Right atrium auricular region (tissue), 2 donors: ENCODE measurements at places on chromosomes 16 and 17. TPM values are rescaled to one million over a fixed set of nuclear protein-coding genes. Genes with fewer than 3 reads are reported as not detected.

DNA sequence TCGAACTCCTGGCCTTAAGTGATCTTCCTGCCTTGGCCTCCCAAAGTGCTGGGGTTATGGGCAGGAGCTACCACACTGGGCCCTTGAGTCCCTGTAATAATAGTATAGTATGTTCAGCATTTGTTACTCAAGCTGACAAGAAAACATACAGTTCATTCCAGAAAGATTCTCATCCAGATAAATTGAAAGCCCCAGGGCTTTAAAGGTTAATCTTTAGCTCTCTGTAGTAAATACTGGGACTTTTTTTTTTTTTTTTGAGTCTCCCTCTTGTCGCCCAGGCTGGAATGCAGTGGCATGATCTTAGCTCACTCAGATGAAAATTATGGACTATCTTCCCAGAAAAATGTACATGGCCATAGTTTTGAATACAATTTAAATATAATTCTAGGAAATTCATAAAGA, 11.0 kb downstream of the BRCA1 start:
- DNase-seq, result no peak

DNA sequence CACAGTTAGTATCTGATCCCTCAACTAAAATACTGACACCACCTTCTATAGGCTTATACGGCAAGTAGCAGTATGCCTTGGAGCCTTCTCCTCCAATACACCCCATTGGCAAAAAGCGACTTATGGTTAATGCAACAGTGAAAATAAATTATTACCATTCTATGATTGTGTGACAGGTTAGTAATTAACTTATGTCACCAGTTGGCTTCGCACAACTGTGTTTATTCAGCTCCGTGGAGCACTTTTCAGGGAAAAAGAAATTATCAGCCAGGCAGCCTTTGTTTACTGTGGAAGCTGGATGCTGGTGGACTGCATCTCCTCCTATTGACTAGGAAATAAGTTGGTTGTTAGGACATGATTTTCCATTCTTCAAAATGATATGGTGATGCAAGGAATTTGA, 833.8 kb upstream of the RBFOX1 start:
- DNase-seq, result no peak

- DNase-seq, result no peak
Measured at GRCh38 chr17:77325577-77326075, 184.9 kb downstream of the SEC14L1 start.

DNA sequence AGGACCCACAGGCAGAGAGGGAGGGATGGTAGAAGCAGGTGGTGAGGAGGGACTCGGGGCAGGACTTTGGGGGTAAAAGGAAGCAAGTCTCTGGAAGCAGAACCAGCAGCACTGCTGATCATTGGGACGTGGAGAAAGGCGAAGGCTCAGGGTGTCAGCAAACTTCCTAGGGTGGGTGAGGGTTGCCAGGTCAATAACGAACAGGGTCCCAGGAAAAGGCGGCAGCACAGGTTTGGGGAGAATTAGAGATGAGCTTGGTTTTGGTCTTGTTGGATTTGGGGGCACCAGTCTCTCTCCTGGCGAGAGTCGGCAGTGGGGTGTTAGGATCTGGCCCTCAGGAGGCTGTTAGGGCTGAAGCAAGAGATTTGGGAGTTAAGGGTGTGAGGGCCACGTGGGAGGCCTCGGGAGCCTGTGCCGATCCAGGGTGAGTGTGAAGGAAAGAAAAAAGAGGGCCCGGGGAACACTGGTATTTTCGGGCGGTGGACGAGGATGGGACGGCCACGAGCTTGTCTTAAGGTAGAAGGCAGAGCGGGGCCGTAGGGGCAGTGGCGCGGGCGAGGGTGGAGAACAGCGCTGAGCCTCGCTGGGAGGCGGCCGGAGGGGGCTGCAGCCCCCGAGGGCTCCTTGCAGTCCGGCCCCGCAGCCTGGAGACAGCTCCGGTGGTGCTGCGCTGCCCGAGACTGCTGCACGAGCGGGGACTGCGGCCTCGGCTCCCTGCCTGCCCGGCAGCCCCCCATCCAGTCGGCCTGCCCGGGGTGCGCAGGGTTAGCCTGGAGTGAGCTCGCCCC, 765 bp upstream of the ADORA2B start:
- DNase-seq, result no peak

- no peak for DNase-seq
Measured at GRCh38 chr16:83113317-83113716, 486.5 kb downstream of the CDH13 start.

DNA sequence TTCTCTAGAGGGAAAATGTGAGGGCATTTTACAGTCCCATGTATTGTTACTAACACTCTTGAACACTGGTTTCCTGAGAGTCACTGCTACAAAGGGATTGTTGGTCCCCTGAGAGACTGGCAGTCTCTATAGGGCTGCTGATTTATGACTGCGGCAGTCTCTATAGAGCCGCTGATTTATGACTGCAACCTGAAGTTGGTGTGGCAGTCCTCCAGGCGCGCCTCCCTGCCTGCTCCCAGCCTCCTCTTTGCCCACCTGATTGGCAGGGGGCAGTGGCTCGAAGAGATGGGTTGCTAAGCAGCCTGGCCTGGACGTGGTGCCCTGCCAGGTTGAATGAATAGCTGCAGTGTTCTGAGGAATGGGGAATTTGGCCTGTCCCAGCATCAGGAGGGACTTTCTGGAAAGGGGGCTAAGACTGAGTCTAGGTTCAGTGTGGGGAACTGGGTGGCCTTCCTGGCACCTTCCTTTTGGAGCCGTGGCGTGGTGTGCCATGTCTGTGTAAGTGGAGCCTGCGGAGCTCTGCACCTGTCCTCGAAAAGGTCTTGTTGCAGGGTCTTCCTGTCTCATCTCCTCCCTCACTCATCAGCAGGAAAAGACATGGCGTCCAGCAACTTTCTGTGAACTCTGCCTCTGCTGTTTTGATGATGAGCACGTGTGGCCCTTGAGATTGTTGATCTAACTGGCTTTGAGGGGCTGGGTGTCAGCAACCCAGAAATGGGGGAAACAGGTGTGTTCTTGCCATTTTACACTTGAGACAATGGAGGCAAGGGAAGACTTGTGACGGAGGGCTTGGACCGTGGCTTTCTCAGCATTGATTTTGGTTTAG, 24.9 kb downstream of the SAP30BP start:
- no peak for DNase-seq

DNA sequence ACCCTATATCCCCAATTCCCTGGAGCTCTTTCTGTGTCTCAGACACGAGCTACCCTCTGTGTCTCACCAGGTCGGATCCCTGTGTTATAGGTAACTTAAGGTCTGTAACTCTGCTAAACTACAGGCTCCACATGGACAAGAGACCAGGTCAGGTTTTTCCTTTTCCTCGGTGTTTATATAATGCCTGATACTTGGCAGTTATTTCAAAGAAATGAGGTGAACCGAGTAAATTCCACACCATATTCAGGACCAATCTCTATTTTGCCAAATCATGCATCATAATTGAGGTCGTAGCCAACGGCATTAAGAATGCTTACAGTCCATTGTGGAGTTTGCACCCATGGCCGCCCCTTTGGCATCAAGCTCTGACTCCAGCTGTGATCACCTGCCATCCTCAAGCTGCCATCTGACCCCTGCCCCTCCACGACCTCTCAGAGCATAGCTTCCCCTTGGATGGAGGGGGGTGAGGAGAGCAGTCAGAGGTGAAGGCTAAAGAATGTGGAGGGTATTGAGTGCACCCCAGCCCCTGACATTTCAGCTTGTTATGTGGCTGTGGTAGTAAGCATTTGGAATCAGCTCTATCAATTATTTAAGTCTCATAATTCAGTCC, 434.7 kb upstream of the RBFOX1 start:
- DNase-seq, result no peak

GRCh38 chr16:79532785-79533184, 67.8 kb downstream of the MAF start:
- DNase-seq, result no peak

DNA sequence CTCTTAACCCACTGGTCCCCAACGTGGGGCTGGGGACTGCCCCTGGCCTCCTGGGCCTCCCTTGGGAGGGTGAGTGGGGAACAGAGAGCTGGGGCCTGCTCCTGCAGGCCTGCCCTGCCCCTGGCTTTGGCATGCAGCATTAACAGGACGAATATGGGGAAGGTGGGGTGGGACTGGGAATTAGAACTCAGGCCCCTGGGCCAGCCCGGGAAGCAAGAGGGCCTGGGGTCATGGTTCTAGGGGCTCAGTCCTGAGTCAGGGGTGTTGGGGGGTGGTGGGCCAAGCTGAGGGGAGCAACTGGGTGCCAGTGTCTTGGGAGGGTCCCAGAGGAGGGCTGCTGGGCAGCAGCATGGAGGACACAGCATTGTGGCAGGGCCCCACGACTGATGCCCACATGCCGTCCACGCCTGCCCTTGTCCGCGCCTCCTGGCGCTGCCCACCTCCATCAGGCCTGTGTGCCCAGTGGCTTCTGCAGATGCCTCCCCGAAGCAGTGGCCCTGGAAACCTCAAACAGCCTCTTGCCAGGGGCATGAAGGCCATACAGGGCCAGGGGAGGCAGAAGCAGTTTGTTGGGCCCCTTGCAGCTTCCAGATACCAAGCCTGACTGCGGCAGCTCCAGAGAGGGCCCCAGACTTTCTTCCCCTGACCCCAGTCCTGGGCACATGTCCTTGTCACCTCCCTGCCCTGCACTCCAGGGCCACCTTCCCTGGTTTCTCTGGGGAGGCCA, 4.8 kb downstream of the MAP2K3 start:
- no peak for DNase-seq

DNA sequence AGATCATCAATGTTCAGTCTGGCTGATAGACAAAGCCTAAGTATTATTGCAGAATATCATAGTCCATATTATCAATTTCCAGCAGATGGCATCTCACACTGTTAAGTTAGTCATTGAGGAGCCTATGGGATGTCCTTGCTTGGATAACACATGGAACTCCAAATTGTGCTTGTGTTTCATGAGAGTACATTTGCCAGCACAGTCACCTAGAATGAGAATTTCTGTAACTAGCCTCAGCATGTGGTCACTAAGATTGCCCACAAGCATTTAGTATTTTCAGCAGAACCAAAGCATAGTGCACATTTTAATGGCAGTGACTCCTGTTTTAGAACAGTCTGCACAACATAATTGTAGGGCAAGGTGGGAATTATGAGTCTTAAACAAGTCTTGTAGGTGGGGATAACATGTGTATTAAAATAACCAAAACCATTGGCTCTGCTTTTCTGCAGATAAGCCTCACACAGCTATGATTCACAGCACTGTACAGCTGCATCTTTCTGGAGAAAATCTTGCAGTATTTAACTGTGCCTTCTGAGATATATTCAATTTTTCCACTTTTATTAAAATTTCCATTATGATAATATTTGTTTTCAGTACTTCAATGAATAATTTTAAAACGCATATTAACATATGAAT, 882.8 kb upstream of the SOX9 start:
- no peak for DNase-seq

DNA sequence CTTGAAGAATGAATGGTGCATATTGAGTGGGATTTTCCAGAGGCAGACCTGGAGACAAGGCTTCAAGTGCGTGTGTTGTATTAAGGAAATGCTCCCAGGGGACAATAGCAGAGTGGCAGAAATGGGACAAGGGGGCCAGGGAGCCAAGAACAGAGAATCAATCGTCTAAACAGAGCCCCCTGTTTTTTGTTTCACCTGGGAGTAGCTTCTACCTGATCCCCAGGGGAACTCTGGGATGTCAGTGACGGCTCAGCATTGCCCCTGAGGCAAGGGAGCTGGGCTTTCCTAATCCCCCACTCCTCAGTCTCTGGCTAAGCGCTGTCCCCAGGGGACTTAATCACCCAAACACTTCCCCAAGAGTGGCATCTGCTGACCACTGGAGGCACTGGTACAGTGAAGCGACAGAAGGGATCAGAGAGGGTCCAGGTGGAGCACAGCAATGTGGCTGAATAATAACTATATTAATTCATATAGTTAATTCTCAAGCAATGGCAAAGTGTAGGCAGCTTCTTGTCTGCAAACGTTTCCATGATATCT, 35.7 kb upstream of the C16orf78 start:
- DNase-seq, result peak; percentile 34

DNA sequence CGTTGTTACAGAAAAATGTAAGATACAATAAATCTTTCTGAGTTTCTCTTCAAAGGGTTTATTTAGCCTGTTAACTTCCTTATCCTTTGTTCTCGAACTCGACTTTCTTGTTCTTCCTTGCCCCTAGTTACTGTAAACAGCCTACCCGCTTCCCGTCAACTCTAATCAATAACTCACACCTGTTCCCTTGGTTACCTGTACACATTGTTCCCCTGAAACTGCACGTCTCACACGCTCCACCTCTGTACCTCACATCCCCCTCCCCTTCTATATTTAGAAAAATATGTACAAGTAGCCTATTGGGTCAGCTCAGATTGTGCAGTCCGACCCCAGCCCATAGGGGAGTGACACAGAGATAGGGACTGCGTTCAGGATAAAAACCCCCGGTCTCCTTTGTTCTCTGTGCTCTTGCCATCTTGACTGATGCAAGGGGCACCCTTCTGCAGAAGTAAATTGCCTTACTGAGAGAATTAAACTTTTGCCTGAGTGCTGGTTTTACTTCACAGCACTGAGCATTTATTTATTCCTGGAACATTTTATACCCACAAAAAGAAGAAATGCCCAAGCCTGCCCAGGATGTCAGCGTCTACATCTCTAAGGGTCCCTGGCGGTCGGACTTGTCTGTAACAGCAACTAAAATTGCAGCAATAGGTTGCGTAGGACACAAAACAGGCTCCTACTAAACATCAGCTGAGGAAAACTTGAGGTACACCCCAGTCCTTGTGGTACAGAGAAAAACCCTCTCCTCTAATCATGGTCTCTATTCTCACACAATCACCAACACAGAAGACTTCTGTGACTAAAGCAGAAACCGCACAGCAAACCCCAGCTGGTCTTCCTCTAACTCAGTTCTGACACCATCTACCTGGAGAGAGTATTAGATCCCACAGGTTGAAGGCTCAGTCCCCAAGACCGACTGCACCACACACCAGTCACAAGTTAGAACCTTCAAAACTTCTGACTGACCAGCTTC, 11.3 kb downstream of the WDR45B start:
- no peak for DNase-seq

GRCh38 chr16:49726155-49726554, 129.8 kb downstream of the ZNF423 start:
- DNase-seq, result no peak

GRCh38 chr16:85164838-85165516, 52.7 kb upstream of the CIBAR2 start:
- peak; percentile 81 for DNase-seq

The ARHGAP23 gene
- total RNA-seq, result 59.9 TPM

The CCL5 gene
- 3.1 TPM for total RNA-seq

The IRF8 gene
- 10.6 TPM for total RNA-seq

The KRTAP2-2 gene
- not detected for total RNA-seq

The CD300E gene
- 0.52 TPM for total RNA-seq

The C16orf89 gene
- 5.4 TPM for total RNA-seq

The SLFN14 gene
- not detected for total RNA-seq

The KCNH4 gene
- 0.35 TPM for total RNA-seq
